Natural killer cell treated with Interleukin-12 subunit alpha and Interleukin-12 subunit beta and Interleukin-15 and Interleukin-18, amount 100 ng/mL, for 72 hours (primary cell): ENCODE measurements at places on chromosomes 13 and 19. TPM values are rescaled to one million over a fixed set of nuclear protein-coding genes. Genes with fewer than 3 reads are reported as not detected.

DNA sequence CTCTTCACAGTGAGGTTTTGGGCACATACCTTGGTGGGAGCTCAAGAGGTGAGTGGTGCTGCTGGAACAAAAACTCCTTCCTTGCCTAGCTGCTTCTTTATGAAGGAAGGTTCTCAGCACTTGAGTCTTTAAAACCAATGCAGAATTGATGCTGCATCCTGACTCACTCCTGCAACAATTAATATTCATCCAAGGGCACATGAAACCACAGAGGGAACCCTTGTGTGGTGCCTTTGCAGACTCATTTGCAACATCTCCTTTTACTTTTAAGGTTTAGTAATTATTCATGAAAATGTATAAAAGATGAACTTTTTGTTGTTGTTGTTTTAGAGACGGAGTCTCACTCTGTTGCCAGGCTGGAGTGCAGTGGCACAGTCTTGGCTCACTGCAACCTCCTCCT lies 30.1 kb downstream of the OPA3 start:
- H3K4me1 ChIP-seq, result no peaks in the 10 kb centered on the region
- no peaks in the 10 kb centered on the region for H3K36me3 ChIP-seq
- no peak overlapping the region for H3K27ac ChIP-seq
- no peaks in the 10 kb centered on the region for H3K27me3 ChIP-seq
- no peak overlapping the region for H3K4me3 ChIP-seq

DNA sequence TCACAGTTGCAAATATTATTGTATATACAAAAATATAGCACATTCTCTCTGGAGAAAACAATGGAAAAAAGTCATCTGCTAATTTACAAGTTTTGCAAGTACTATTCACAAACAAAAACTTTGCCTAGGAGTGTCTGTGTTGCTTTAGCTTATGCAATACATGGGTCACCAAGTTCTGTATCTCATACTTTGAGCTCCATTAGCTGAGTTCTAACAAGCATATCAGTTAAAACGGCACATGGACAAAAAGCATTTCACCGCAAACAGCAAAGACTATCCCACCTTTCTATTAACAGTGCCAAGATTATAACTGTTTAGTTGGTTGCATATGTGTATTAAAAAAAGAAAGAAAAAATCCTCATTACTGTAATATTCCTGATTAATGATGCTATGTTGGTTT lies 4.6 kb downstream of the SPRY2 start:
- H3K36me3 ChIP-seq, result no peaks in the 10 kb centered on the region
- H3K27me3 ChIP-seq, result no peaks in the 10 kb centered on the region
- H3K27ac ChIP-seq, result no peak overlapping the region
- DNase-seq, result no peak

GRCh38 chr19:33032218-33032781 lies 32.4 kb downstream of the RHPN2 start:
- H3K36me3 ChIP-seq, result peaks cover 4% of the 10 kb centered on the region
- H3K27me3 ChIP-seq, result no peaks in the 10 kb centered on the region
- no peak overlapping the region for H3K27ac ChIP-seq
- no peak for DNase-seq

Gene IL11
- total RNA-seq, result 0.78 TPM
